Suprapubic skin (tissue), 4 donors: ENCODE measurements at places on chromosomes 4 and X.
A peak's percentile ranks its signal among the peaks of the same experiment; 100 is the strongest.

- H3K27ac ChIP-seq = no peak overlapping the region
- H3K4me1 ChIP-seq = no peaks in the 10 kb centered on the region
- H3K4me3 ChIP-seq = no peak overlapping the region
- H3K36me3 ChIP-seq = no peaks in the 10 kb centered on the region
- no peak for DNase-seq
Measured at GRCh38 chr4:138775890-138776289, 239.7 kb upstream of the NOCT start.

DNA sequence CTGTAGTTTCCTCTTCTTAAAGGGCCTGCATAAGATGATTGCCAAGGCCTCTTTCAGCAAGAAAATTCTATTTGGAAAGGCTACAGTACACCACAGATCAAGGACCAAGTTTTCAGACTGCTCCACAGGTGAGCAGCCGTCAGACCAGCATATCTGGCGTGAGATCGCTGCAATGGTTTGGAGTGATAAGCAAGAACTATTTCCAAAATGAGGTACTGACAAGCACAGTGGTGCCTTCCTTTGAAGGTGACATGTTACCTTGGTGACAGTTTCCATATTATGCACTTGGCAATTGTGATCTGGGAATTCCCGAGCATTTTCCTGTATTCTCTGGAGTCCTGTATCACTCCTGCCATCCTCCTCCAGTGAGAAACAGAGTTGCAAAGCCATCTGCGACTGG, 7.3 kb upstream of the TMEM150C start:
- H3K27ac ChIP-seq = no peak overlapping the region
- H3K27me3 ChIP-seq = no peaks in the 10 kb centered on the region
- H3K4me3 ChIP-seq = no peak overlapping the region
- no peak for DNase-seq
- H3K4me1 ChIP-seq = no peaks in the 10 kb centered on the region
- H3K36me3 ChIP-seq = no peaks in the 10 kb centered on the region

DNA sequence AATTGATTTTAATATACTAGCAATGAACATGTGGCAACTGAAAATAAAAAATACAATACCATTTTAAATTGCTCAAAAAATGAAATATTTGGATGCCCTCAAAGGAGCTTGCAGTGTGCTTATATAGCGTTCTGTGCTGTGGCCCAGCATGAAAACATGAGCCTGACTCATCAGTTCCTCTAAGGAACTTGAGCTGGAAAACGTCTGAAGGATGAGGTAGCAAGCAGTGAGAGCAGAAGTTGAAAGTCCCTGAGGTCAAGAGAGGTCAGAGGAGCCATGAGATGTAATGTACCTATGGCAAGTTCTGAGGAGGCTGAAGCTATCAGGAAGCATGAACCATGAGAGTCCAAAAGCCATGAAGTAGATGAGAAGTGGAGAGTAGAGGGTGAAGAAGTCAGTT, 59.7 kb downstream of the HMGB3 start:
- DNase-seq = no peak
- no peaks in the 10 kb centered on the region for H3K4me1 ChIP-seq
- H3K27me3 ChIP-seq = no peaks in the 10 kb centered on the region
- H3K36me3 ChIP-seq = no peaks in the 10 kb centered on the region
- no peak overlapping the region for H3K4me3 ChIP-seq
- no peak overlapping the region for H3K27ac ChIP-seq

DNA sequence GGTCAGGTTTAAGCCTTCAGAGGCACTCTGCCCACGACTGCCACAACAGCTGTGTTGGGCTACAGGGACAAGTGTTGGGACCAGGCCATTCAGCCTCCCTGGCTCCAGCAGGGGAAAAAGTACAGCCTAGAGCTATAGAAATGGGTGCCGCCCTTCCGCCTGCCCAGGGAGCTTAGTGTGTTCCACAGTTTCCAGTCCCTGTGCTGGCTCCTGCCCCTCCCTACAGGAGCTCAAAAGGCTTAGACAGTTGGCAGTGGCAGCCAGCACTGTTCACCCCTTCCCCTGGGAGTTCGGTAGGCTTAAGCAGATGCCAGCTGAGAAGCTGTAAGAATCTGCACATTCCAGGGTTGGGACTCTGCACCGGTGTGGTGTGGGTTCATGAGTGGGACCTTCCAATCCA, 408.2 kb upstream of the INTU start:
- H3K36me3 ChIP-seq = no peaks in the 10 kb centered on the region
- H3K27me3 ChIP-seq = no peaks in the 10 kb centered on the region
- H3K4me3 ChIP-seq = no peak overlapping the region
- no peaks in the 10 kb centered on the region for H3K4me1 ChIP-seq

DNA sequence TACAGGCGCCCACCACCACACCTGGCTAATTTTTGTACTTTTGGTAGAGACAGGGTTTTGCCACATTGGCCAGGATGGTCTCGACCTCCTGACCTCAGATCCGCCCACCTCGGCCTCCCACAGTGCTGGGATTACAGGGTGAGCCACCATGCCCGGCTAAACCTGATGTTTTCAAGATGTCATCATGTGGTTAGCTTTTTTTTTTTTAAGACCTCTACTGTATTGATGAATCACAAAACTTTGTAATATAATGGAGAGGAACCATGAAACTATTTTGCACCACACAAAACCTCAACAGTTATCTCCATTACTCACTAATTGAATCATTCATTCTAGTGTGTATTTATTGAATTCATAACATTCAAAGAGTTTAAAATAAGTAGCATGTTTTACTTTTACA, 94.7 kb upstream of the NEIL3 start:
- no peaks in the 10 kb centered on the region for H3K36me3 ChIP-seq
- H3K4me1 ChIP-seq = no peaks in the 10 kb centered on the region
- no peak overlapping the region for H3K4me3 ChIP-seq
- no peak for DNase-seq
- no peak overlapping the region for H3K27ac ChIP-seq
- no peaks in the 10 kb centered on the region for H3K27me3 ChIP-seq

GRCh38 chrX:72238721-72239475, at the start of gene ERCC6L:
ERCC6L (minus strand) TSS chrX:72239027; CDS start chrX:72238911, 116 bp downstream.
- no peaks in the 10 kb centered on the region for H3K36me3 ChIP-seq
- no peaks in the 10 kb centered on the region for H3K27me3 ChIP-seq
- no peak within 1 kb of the TSS for H3K27ac ChIP-seq
- peaks cover 4% of the 10 kb centered on the region for H3K4me1 ChIP-seq

DNA sequence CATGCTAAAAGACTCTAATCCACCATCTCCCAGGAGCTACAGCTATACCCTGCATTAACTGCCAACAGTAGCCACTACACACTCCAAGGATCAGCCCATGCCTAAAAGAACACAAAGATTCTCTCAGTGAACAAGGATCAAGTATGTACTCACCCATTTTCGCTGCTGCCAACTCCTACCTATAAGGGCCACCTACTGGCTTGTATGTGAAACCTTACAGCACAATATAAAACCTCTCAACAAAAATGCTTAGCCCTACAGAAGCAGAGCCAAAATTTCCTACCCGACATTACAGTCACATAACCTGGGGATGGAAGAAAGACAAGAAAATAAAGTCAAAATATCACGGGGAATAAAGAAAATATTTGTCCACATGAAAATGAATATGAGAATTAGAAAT, 562.8 kb upstream of the POU3F4 start:
- H3K36me3 ChIP-seq = no peaks in the 10 kb centered on the region
- H3K27me3 ChIP-seq = no peaks in the 10 kb centered on the region
- no peaks in the 10 kb centered on the region for H3K4me1 ChIP-seq
- no peak for DNase-seq
- no peak overlapping the region for H3K4me3 ChIP-seq

DNA sequence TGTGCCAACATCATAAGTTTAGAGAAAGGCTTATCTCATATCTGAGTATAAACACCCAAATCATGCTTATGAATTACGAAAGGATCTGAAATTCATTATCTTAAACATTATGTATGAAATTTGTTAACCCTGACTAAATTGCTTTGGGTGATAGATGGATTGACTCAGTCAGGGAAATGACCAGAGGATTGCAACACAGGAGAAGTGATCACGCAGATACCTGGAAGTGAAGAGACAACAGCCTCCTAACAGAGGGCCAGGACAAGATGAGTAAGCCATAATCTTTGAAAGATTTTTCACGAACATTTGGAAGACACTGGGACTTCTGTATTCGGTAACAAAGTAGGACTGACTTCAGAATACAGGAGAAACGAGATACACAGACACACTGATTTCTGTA, 363.4 kb downstream of the DMD start:
- H3K4me3 ChIP-seq = no peak overlapping the region
- no peaks in the 10 kb centered on the region for H3K4me1 ChIP-seq

DNA sequence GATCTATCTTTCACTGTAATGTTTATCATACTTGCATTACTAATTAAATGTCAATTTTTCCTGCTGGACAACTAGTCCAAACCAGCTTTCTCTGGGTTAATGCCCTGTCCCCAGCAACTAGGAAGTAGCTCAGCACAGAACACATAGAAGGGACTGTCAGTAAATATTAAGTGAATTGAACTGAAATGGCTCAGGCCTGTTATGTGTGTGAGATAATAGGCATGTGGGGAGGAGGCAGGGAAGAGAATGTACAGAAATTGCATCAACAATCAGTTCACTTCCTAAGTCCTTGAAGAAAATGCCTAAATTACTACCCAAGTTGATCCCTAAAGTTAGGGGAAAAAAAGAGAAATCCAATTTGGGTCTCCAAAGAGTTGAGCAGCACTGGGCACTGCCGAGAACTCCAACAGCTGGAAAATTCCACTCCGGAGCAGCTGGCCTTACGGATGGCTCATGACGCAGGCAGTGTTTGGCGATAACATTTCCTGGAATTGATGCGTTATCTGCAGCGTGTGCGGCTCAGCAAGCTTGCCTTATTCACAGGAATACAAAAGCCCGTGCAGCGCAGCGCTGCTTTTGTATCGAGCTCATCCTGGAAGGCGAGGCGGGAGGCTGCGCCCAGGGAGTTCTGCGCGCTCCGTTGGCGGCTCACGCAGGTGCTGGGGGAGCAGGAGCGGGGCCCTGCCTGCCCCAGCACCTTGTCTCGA, 297.3 kb upstream of the LCORL start:
- DNase-seq = no peak
- H3K27ac ChIP-seq = no peak overlapping the region

GRCh38 chr4:16694884-16695276, 203.6 kb downstream of the LDB2 start:
- H3K27me3 ChIP-seq = no peaks in the 10 kb centered on the region
- peaks cover 12% of the 10 kb centered on the region for H3K4me1 ChIP-seq
- H3K4me3 ChIP-seq = no peak overlapping the region
- no peak for DNase-seq

- H3K36me3 ChIP-seq = no peaks in the 10 kb centered on the region
- H3K27me3 ChIP-seq = no peaks in the 10 kb centered on the region
- peak overlapping the region; percentile 54 for H3K27ac ChIP-seq
- DNase-seq = peak; percentile 57
- peak overlapping the region; percentile 16 for H3K4me3 ChIP-seq
- peaks cover 27% of the 10 kb centered on the region for H3K4me1 ChIP-seq
Measured at GRCh38 chrX:153766098-153766817, 2.2 kb downstream of the PLXNB3 start.

DNA sequence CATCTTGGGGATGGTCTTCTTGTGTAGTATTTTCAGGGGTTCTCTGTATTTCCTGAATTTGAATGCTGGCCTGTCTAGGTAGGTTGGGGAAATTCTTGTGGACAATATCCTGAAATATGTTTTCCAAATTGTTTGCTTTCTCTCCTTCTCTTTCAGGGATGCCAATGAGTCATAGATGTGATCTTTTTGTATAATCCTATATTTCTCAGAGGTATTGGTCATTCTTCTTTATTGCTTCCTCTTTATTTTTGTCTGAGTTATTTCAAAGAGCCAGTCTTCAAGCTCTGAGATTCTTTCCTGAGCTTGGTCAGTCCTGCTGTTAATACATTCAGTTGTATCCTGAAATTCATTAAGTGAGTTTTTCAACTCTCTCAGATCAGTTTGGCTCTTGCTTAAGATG, 73.1 kb downstream of the MAMLD1 start:
- DNase-seq = no peak
- no peak overlapping the region for H3K4me3 ChIP-seq
- H3K27ac ChIP-seq = no peak overlapping the region
- H3K36me3 ChIP-seq = no peaks in the 10 kb centered on the region
- no peaks in the 10 kb centered on the region for H3K27me3 ChIP-seq
- H3K4me1 ChIP-seq = no peaks in the 10 kb centered on the region

DNA sequence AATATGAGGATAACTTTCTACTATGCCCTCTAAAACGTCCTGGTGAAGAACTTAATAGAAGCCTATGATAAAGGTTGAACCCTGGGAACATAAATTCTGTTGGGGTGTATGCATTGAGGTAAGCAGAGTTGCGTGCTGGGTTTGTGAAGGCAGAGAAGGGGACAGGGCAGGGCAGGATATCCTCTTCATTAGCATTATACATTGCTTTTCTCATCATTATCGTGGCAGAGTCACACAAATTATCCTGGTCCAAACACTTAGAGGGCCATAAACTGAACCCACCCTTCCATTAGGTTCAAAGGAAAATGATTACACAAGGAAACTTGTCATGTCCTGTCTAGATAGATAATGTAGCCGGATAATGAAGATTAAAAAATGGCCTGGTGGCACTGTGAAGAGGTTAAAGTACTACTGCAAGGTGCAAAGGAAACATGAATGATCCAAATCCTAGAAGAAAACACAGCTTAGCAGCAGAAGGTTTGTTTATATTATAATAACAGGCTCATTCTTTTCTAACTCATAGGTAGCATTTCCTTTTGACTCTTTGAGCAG, 189.1 kb downstream of the SPCS3 start:
- no peak overlapping the region for H3K27ac ChIP-seq
- no peaks in the 10 kb centered on the region for H3K36me3 ChIP-seq
- H3K27me3 ChIP-seq = no peaks in the 10 kb centered on the region
- no peak overlapping the region for H3K4me3 ChIP-seq
- no peaks in the 10 kb centered on the region for H3K4me1 ChIP-seq

GRCh38 chr4:156293657-156294297, 340.1 kb upstream of the CTSO start:
- DNase-seq = no peak
- no peak overlapping the region for H3K4me3 ChIP-seq
- no peaks in the 10 kb centered on the region for H3K4me1 ChIP-seq
- H3K36me3 ChIP-seq = no peaks in the 10 kb centered on the region
- H3K27me3 ChIP-seq = no peaks in the 10 kb centered on the region
